ENCODE measurements at places on chromosomes 5 and 9.

DNA sequence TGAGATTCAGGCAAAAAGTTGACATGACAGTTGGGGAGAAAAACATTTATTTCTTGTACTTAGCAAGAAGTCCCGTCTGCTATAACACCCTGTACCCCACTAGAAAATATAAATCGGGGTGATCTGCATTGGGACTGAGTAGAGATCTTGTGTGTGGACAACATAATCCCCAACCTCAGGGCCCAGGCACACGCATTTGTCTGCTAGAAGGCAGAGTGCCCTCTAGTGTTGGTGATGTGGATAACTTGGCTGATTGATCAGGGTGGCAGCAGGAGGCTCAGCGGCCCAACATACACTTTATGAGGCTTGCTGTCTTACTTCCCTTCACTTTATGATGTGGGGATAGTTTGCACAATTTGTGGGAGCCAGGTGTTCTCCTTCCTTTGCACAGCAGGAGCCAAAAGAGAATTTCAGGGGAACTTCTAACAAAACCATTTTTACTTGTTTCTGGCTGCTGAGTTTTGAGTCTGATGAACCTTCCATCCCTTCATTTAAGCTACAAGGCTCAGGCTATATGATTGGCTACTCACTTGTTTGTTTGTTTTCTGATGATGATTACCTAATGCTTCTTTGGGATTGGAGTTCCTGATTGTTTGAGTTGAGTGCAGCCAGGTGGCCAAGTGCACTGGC lies 263.2 kb downstream of the DMAC1 start:
- no peak for DNase-seq

DNA sequence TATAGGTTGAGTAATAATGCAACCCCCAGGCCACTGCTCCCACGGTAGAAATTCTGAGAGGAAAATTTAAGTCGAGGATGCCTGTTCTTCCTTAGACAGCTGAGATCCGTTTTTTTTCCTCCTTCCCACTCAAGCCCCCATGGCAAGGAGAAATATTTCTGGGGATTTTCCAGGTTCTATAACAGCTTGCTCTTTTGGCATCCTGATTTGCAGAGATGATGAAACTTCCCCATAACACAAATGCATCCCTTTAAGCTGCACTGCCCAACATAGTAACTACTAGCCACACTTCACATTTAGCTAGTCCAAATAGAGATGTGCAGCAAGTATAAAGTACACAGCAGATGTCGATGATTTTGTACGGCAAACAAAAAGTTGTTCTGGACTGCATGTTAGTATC lies 32.5 kb upstream of the GNA14 start:
- no peak for DNase-seq

GRCh38 chr5:150624334-150625163 lies 15.9 kb upstream of the SYNPO start:
- DNase-seq: no peak

DNA sequence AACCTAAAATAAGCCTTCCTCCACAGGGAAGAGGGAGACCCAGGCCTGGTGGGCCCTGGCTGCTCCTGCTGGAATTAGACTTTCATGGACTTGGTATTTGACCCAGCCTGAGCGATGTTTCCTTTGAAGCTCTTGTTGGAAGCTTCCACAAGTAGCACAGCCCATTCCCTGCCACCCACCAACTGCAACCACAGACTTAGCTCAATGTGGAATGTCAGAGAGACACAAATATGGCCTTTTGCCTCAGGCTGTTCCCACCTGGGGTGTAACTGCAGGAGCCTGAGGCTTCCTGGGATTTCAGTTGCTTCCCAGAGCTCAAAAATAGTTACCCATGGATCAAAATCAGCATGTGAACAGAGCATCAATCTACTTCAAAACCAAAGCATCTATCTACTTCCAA lies 70.3 kb upstream of the LHFPL2 start:
- no peak for DNase-seq
